D721Med (cell line): ENCODE measurements at places on chromosomes 1 and 21.

DNA sequence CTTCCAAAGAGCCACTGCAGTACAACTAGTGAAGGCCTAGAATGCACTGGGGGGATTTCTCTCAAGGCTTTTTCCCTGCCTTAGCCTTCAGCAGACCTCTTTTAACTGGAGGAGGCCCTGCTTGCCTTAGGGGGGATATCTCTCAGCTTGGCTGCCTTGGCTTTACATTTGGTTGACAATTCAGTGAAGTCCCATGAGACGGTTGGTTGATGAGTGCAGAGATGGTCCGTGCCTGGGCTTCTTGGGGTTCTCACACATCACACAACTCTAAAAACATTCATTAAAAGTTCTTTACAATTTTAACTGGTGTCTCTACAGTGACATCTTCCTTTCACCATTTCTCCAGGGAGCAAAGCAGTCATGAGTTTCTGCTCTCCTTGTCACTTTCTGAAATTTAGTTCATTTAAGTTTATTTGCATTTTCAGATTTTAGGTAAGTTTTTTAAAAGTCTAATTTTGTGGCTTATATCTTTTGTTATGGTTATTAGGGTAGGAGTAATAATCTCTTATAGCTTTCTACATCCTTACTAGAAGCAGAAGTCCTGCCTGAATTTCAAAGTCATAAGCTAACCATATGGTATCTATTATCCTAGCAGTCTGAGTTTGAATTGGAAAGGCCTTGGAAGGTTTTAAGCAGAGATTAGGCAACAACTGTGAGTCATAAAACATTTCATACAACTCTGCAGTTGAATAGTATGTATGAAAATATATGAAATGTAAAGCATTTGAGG lies 487.6 kb downstream of the DPYD start:
- no peak for DNase-seq

DNA sequence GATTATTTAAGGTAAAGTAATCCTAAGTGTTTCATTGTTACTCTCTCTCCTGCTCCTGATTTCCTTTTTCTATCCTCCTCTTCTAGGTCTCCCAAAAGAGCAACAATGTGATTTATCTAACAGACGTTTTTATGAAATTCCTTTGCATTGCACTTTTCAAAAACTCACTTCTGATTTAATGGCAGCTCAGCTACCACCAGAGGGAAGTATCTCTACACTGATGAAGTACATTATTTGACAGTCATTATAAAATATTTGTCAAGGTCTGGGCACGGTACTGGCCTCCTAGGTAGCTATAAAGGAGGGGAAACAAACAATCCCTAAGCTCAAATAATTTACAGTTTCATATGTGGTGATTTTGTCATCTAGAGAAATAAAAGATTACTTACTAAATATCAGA lies 15.6 kb downstream of the TMPRSS15 start:
- DNase-seq: no peak

- no peak for DNase-seq
Measured at GRCh38 chr1:159935719-159936272, 9.6 kb downstream of the IGSF9 start.

DNA sequence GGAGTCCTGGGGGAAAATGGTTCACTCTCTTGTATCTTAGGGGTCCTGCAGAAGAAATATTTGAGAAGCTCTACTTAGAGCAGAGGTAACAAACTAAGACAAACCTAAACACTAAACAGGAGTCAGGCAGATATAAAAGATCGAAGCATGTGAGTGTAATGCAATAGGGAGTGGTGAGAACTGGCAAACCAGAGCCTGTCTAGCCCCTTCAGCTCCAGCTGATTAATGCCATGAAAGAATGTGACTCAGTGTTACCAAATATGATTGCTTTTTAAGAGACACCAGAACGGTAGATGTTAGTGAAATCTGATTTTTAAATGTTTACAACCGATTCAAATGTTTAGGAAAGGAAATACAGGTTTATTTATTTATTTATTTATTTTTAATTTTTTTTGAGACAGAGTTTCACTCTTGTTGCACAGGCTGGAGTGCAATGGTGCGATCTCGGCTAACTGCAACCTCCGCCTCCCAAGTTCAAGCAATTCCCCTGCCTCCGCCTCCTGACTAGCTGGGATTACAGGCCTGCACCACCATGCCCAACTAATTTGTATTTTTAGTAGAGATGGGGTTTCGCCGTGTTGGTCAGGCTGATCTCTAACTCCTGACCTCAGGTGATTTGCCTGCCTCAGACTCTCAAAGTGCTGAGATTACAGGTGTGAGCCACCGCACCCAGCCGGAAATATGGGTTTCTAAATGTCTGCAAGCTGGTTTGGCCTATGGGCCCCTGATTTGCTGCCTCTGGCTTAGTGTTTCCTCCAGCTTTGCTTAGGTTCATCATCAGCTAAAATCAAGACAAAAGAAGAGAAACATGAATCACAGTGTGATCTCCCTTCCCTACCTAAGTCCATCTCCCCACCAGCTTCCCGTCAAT lies 12.2 kb downstream of the TXNIP start:
- DNase-seq: no peak
